ENCODE measurements at places on chromosomes 7 and 10.

DNA sequence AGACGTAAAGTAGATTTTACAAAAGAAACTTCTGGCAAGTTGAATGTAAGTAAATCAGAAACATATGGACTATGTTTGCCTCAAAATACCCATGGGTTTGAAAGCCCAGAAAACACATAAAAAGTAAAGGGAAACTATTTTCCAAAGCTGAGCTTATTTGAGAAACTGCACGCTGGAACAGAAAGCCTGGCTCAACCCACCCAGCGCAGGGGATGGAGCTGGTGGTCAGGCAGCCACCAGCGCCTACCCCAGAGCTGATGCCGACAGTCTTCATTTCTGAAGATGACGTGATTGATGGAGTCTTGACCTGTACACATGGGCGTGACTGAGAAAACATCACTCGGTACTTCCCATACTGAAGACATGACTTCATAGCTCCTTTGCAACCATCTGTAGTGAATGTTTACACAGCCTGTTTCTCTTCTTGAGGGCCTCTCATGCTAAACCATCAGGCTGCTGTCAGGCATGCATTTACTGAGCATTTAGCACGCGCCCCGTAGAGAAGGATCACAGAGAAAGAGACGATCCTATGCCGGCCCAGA, 232.6 kb upstream of the AUTS2 start:
- no peak for DNase-seq

GRCh38 chr10:125232841-125233240, 72.5 kb upstream of the CTBP2 start:
- no peak for DNase-seq

GRCh38 chr10:78411716-78412115, 378.1 kb downstream of the RPS24 start:
- DNase-seq, result no peak

DNA sequence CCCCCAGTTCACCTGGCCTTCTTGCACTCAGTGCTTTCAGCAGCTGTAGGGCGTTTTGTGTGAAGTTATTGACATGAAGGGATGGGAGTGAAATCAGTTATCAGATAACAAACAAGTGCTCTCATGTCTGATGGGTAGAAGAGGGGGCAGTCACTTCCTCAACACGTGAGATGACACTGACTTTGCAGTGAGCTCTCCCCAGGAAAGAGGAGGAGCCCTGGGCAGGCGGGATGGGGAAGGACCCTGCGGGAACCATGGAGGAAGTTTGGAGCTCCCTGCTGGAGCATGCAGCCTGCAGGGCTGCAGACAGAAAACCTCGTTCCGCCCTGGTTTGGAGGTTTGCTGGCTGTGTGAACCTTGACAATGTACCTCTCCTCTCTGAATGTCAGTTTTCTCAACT, 38.7 kb downstream of the GPR26 start:
- DNase-seq, result no peak

DNA sequence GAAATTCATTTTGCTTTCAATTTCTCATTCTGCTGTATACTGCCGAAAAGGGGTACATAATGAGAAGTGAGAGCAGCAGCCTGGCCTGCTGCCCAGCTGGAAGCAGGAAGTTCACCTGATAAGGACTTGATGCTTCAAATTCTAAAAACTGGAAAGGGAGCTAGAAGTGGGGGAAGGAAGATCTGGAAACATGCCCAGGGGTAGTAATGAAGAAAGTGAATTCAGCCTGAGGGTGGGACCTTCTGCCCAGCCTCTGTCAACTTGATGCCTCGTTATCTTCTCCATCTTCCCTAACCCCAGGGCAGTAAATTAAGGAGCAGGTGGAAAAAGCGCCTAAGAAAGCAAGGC, 69.4 kb downstream of the ARMH3 start:
- DNase-seq, result no peak

DNA sequence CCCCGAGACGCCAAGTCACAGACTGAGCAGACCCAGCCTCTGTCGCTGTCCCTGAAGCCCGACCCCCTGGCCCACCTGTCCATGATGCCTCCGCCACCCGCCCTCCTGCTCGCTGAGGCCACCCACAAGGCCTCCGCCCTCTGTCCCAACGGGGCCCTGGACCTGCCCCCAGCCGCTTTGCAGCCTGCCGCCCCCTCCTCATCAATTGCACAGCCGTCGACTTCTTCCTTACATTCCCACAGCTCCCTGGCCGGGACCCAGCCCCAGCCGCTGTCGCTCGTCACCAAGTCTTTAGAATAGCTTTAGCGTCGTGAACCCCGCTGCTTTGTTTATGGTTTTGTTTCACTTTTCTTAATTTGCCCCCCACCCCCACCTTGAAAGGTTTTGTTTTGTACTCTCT, 215.6 kb downstream of the TCF7L2 start:
- DNase-seq, result no peak

DNA sequence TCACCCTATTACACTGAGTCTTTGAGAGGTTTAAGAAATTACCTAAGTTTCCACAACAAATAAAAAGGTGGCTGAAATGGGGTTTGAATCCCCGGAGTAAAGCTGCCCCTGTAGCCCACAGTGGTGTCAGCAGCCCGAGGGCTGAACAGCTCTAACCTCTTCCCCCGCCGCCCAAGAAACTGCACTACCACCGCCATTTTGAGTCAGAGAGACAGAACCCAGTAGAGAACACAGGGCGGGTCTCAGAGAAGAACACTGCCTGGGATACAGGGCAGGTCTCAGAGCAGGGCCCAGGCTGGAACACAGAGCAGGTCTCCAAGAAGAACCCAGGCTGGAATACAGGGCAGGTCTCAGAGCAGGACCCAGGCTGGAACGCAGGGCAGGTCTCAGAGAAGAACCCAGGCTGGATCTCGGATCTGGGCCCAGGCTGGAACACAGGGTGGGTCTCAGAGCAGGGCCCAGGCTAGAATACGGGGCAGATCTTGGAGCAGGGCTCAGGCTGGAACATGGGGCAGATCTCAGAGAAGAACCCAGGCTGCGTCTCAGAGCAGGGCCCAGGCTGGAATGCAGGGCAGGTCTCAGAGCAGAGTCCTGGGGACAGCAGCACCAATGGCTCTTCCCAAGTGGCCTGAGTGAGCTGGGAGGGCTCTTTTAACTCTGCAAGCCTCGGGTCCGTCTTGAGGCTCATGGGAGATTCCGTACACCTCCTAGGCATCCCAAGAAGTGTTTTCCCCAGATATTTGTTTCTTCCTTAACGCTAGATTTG, 85.9 kb upstream of the LANCL2 start:
- DNase-seq, result no peak

DNA sequence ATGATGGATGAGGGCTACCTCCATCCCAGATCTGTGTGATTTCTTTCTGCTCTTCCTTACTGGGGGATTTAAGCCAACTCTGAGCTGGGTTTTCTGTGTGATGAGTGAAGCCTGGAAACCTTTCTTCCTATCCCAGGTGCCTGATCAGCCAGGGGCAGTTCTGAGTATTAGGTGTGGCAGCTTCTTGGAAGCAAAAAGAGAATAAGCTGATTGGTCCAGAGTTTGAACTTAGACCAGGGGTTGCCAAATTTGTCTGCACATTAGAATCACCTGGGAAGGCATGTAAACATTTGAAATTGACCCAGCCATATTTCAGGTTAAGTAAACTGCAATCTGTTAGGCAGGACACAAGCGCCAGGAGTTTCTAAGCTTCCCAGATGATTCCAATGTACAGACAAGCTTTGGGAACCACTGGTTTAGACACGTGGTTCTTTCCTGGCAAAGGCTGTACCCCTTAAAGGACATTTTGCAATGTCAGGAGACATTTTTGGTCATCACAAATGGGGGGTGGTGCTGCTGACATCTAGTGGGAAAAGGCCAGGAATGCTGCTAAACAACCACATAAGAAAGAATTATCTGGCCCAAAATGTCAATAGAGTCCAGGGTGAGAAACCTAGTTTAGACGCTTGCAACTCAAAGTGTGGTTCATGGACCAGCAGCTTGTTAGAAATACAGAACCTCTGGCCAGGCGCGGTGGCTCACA, 160.5 kb upstream of the GHITM start:
- DNase-seq, result no peak

GRCh38 chr10:102347236-102347828, 48.2 kb upstream of the NFKB2 start:
- DNase-seq, result no peak

DNA sequence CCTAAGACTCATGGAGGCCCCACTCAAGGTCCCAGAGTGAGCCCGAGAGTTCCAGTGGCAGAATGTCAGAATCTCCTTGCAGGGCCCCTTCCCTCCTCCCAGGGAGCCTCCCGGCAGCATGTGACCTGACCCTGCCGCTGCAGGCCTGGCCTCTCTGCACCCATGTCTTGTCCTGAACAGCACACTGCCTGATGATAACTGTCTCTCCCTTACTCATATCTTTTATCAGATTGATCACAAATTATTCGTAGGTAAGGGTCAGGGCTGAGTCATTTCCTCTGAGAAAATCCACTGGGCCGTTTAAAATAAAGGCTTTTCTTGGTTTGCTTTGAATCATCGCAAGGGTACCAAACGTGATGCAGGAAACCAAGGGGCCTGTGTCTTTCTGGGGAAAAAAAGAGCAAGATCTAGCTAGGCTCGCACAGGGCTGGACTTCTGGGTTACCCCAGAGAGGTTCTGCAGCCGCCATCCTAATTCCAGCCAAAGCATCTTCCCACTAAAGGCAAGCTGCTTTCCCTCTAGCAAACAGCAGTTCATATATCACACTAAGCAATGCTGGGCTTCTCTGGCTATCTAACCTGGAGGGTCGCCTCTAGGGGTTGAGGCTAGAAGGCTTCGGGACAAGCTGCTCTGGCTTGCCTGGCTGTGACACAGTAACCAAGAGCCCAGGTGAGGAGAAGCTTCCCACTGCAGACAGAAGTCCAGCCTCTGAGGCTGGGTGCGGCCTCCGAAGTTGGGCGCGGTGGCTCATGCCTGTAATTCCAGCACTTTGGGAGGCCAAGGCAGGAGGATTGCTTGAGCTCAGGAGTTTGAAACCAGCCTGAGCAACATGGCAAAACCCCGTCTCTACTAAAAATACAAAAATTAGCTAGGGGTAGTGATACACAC, 104.9 kb downstream of the SPDYE5 start:
- DNase-seq, result no peak

DNA sequence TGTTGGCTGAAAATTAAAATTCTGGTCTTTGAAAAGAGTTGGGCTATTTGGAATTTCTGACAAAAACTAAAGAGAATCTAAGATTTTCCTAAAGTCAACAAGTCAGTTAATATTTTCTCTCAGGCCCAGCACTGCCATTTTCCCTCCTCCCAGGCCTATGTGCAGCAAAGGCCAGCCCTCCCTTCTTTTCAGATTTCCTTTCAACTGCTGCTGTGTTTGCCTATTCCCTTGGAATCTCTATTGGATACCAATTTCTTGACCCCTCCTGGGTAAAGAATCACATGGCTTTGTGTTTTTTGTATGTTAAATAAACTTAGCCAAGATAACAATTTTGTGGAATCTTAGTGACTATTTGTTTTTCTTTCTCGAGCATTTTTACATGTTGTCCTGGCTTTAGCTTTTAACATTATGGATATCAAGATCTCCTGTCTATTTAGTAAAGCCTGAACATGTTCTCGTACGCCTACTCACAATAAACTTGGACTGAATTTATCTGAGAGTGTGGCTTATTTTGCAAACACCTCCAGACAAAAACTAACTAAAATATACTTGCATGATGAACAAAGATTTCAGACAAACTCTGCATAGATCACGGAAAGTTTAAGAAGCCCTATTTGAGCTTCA, 19.9 kb downstream of the MACC1 start:
- no peak for DNase-seq

DNA sequence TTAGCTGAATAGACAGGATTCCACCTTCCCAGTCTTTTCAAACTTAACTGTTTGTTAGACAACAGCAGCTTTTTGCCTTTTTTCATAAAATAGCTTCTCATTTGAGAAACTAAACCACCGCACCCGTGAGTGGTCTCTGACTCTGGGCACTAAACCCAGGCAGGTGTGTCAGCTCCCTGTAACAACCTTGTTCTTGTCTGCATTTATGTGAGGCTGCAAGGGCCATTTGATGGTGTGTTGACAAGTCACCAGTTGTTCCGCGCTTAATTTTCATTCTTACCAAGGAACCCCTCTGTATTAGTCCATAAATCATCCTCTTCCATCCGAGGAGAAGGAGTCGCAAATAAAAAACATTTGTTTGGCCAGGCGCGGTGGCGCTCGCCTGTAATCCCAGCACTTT, 1.5 kb downstream of the STOX1 start:
- DNase-seq, result no peak

DNA sequence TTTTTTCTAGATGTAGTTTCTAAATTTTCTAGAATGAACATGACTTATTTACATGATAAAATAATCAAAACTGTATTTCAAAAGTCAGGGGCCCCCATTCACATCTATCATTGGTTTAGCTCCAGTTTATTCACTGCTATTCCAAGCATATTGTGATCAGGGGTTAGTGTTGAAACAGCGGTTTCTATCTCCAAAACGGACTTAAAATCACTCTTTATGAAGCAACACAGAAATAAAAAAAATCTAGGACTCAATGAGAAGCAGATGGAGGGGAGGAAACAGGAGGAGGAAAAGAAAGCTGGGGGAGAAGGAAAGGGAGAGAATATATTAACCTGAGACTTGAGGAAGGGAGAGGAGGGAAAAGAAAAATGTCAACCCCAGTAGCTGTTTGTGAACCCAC, 14.8 kb upstream of the CH25H start:
- DNase-seq, result no peak

- no peak for DNase-seq
Measured at GRCh38 chr10:50909334-50910014, 24.0 kb upstream of the A1CF start.

DNA sequence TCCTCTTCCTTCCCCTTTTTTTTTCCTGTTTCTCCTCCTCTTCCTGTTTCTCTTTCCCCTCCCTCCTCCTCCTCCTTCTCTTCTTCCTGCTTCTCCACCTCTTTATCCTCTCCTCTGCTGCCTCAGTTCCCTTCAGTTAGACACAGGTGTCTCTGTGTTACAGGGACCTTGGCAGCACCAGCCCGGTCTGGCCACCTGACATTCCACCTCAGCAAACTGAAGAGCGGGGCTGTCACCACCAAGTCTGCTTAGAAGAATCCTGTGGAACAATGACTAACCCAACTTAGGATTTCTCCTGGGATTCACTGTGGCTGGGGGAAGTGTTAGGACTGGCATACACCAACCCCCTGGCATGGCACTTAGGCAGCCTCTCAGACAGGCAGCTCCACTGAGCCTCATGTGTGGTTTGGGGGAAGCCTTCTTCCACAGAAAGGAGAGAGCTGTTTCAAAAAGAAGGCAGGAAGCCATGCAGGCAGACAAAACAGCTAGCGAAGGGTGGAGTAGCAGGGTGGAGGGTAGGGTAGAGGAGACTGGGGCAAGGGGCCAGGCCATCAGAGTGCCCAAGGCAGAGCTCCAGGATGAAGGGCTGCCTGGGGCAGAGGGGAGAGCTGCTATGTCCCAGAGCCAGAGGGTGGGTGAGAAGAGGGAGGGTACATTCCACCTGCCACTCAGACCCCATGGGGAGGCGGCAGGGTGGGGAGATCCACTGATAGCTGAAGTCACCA, 13.2 kb upstream of the GDF10 start:
- DNase-seq, result no peak

GRCh38 chr7:42700406-42701327, 211.2 kb downstream of the C7orf25 start:
- DNase-seq, result no peak

GRCh38 chr7:50552921-50553320, 12.3 kb downstream of the DDC start:
- no peak for DNase-seq
